Activated T-helper 9 cell treated with anti-CD3 and anti-CD28 coated beads, Interleukin-2, amount 50 U/mL, for 16 hours (primary cell): ENCODE measurements at places on chromosomes 5 and 9.

DNA sequence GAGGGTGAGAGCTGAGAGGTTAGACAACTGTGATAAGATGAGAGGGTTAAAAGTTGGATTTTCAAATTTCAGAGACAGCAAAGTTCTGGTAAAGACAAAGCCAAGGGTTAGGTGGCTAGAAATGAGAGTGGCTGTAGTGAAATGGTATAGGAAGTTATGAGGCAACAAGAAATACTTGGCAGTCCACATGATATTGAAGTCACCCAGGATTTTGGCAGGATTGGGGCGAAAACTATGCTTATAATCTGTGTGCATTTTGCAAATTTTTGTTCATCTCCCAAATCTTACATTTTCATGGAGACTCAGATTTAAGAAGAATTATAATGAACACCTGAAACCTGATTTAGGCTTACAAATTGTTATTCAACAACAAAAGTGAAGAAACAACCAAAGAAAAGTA is 35.6 kb downstream of the C9 start:
- DNase-seq, result no peak

- DNase-seq, result no peak
Measured at GRCh38 chr5:169970339-169970738, 10.0 kb downstream of the INSYN2B start.

- no peak for DNase-seq
Measured at GRCh38 chr9:34547960-34548611, 25.3 kb upstream of the ENHO start.

- no peak for DNase-seq
Measured at GRCh38 chr9:38380872-38381534, 11.5 kb upstream of the ALDH1B1 start.

DNA sequence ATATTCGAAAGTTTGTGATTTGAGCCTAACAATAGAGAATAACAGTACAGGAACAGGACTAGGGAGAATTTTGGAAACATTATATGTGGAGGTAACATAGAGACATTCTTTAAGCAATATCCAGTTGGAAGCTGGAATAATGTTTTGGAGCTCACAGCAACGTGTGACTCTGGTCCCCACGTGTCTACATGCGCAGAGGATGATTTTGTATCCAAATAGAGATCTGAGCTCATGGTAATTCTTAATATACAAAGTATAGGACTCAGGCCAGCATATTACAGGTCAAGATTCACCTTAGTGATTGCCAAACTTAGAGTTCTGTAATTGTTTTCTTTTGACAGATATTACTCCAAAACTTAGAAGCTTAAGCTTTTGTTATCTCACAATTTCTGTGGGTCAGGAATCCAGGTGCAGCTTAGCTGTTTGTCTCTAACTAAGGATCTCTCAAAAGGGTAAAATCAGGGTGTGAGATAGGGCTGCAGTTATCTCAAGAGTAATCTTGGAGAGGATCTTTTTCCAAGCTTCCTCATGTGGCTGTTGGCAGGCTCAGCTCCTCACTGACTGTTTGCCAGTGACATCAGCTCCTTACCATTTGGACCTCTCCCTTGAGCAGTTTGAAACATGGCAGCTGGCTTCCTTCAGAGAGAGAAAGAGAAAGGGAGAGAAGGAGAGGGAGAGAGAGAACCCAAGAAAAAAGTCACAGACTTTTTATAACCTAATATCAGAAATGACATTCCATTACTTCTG is 272.0 kb upstream of the ZNF462 start:
- no peak for DNase-seq

DNA sequence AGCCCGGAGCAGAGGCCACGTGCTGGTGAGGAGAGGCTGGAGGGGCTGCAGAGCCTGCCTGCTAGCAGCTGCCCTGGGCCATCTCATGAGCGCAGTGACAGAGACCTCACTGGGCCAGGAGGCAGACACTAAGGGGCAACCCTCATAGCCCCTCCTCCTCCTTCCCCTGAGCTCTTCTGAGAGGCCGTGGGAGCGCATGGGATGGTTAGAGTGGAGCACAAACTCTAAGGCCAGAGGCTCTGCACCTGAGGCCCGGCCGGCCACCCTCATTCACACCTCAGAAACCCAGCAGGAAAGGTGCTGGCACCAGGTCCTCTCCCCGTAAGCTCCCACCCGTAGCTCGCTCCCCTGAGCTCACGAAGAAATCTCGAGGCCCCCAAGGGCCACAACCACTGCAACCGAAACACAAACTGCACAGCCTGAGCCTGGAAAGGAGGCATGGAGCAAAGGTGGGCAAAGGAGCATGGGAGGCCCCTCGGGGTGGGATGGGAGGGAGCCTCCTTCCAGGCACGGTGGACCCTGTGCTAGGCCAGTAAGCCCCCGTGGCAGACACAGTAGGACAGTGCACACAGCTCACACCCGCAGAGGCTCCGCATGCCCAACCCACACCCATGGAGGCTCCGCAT is 17.7 kb downstream of the CAMSAP1 start:
- no peak for DNase-seq

DNA sequence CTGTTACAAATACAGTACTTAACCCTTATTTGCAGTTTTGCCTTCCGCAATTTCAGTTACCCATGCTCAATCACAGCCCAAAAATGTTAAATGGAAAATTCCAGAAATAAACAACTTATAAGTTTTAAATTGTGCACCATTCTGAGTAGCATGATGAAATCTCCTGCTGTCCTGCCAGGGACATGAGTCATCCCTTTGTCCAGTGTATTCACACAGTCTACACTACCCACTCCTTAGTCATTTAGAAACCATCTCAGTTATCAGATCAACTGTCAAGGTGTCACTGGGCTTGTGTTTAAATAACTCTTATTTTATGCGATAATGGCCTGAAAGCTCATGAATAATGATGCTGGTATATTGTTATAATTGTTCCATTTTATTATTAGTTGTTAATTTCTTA is 95.8 kb downstream of the PLCXD3 start:
- DNase-seq, result no peak

GRCh38 chr9:133709015-133709611 is 29.0 kb downstream of the SARDH start:
- no peak for DNase-seq

DNA sequence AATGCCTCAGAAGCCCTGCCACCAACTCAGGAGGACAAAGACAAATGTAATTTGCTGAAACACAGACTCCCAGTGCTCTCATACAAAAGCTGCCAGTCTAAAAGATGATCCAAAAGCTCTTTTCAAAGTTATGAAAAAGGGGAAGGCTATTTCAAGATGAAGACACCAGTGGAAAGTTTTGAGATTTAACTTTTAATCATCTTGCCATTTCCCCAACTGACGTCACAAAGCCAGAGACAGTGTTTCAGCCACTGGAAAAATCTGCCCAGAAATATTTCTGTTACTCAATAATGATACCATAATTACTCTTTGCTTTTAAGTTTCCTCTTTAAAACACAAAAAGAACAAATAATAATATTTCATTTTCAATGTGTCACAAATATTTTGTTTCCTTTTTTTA is 20.9 kb downstream of the ENG start:
- DNase-seq, result no peak

GRCh38 chr5:124034963-124035362 is 523.0 kb downstream of the CSNK1G3 start:
- DNase-seq, result no peak

GRCh38 chr5:91384671-91385430 is 1.7 kb upstream of the ARRDC3 start:
- no peak for DNase-seq

DNA sequence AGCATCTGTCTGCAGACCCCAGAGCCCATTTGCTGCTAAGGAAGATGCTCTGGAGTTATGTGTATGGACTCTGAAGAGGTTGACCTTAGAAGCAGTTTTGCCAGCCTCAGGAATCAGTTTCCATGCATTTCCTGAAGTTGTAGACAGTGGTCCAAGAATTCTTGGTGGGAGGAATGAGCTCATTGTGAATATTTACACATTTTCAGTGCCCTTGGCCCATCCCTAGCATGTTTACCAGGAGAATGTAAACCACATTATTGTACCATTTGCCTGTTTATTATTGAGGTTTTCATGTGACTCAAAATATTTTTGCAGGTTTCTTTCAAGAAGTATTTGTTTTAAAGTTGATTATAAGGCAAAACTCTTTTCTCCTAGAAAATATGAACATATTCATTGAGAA is 93.8 kb downstream of the NXNL2 start:
- DNase-seq, result no peak

GRCh38 chr5:86152988-86153560 is 464.7 kb upstream of the COX7C start:
- DNase-seq, result no peak

DNA sequence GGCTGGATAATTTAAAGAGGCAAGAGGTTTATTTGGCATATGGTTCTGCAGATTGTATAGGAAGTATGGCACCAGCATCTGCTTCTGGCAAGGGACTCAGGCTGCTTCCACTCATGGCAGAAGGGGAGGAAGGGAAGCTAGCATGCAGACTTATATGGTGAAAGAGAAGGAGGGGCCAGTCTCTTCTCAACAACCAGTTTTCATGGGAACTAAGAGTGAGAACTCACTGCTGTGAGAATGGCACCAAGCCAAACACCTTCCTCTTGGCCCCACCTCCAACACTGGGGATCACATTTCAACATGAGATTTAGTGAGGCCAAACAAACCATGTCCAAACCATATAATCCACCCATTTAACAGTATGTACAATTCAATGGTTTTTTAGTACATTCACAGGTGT is 113.3 kb upstream of the SHB start:
- DNase-seq, result no peak

- no peak for DNase-seq
Measured at GRCh38 chr5:129445379-129445778, 14.7 kb upstream of the ADAMTS19 start.

DNA sequence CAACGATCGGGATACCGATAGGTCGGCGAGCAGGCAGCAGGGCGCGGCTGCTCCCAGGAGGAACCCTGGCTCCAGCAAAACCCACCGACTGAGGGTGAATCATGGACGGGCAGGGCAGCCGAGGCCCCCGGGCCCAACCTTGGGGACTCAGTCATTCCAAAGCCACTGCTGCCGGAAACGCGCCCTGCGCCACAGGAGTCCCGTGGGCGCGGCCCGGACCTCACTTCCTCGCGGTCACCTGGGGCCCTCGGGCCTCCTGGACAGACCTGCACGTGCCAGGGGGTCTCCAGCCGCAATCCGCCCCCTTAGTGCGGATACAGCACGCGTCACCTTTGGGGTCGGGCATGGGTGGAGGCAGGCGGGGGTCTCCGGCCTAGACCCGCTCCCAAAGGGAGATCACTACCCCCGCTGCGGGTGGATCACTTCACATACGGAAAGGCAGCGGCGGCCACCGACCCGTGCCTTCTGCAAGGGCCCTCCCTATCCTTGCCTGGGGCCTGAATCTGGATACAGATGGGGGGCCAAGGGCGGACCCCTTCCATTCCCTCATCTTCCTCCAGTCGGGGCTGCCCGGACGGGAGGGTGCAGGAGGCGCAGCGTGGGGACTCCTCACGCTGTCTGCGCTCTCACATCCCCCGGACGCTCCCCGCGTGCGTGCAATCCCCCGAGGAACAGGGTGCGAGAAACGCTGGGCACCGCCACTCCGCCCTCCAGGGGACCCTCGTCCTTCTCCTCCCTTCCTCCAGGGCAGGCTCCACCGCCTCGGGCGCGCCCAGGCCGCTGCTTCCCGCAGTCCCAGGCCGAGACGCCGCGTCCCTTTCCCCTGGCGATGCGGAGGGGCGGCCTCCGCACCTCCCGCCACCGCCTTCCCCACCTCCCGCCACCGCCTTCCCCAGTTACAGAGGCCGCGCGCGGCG is 586 bp downstream of the TXN start:
- peak; percentile 38 for DNase-seq

- no peak for DNase-seq
Measured at GRCh38 chr5:132414634-132415378, 45.3 kb downstream of the SLC22A5 start.

GRCh38 chr5:73351593-73351992 is 97.0 kb downstream of the FOXD1 start:
- DNase-seq, result no peak

- DNase-seq, result no peak
Measured at GRCh38 chr5:93805616-93806379, 64.4 kb upstream of the POU5F2 start.

GRCh38 chr5:14268738-14269137 is 125.6 kb downstream of the TRIO start:
- DNase-seq, result no peak

- no peak for DNase-seq
Measured at GRCh38 chr5:16493261-16493660, 27.7 kb upstream of the ZNF622 start.

- no peak for DNase-seq
Measured at GRCh38 chr5:53411388-53411787, 69.0 kb upstream of the FST start.

- no peak for DNase-seq
Measured at GRCh38 chr5:65050826-65051498, 282.2 kb downstream of the CWC27 start.

- no peak for DNase-seq
Measured at GRCh38 chr9:25964239-25964638, 286.0 kb upstream of the TUSC1 start.

GRCh38 chr9:135334953-135335460 is 144.6 kb upstream of the PPP1R26 start:
- no peak for DNase-seq

- no peak for DNase-seq
Measured at GRCh38 chr5:156444753-156445291, 117.9 kb downstream of the SGCD start.

GRCh38 chr9:82480921-82481320 is 492.3 kb downstream of the SPATA31D1 start:
- no peak for DNase-seq
